Activated T-cell treated with anti-CD3 and anti-CD28 coated beads, Interleukin-2, amount 50 U/mL, for 1 hour (primary cell): ENCODE measurements at places on chromosomes 4 and X.

GRCh38 chr4:8353912-8354453, 84.4 kb downstream of the HTRA3 start:
- peak; percentile 8 for DNase-seq

GRCh38 chr4:3405176-3405575, 36.6 kb upstream of the HGFAC start:
- no peak for DNase-seq

- no peak for DNase-seq
Observed at GRCh38 chr4:2222838-2223237, 19.1 kb downstream of the HAUS3 start.

DNA sequence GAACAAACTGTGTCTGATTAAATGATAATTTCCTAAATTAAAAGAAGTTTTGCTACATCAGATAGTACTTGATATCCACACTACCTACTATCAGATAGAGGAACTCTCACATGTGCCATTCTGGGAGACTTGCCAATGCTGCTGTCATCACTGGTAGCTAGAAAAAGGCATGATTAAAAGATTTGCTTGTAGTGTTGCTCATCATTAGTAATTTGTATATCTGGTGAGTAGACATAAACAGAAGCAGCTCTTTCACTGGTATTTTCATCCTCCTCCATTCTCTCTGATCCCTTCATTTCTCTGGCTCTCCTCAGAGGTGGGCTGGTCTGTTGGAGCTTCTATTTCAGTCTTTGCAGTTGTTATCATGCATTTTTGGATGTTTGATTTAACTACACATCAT, 56.0 kb downstream of the SPRY1 start:
- no peak for DNase-seq

GRCh38 chr4:89283226-89284009, 24.2 kb downstream of the GPRIN3 start:
- peak; percentile 44 for DNase-seq

DNA sequence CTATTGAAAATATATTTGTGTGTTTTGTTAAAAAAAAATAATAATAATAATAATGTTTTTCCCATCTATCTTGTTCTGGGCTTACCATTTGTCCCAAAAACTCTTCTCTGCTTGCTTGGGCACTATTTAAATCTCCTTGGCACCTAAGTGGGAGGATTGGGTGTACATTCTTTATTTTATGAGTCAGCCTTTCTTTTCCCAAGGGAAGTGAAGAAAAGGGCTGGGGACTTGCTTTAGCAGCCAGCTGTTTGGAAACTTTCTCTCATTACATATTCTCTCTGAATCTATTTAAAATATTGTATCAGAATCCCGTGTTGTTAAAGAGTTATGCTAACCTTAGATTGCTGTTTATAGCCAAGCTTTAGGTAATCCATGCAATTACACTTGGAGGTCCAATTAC, 2332.4 kb downstream of the ARAP2 start:
- DNase-seq = no peak
